Fibroblast of the conjunctiva (primary cell): ENCODE measurements at places on chromosomes 1 and 21.

DNA sequence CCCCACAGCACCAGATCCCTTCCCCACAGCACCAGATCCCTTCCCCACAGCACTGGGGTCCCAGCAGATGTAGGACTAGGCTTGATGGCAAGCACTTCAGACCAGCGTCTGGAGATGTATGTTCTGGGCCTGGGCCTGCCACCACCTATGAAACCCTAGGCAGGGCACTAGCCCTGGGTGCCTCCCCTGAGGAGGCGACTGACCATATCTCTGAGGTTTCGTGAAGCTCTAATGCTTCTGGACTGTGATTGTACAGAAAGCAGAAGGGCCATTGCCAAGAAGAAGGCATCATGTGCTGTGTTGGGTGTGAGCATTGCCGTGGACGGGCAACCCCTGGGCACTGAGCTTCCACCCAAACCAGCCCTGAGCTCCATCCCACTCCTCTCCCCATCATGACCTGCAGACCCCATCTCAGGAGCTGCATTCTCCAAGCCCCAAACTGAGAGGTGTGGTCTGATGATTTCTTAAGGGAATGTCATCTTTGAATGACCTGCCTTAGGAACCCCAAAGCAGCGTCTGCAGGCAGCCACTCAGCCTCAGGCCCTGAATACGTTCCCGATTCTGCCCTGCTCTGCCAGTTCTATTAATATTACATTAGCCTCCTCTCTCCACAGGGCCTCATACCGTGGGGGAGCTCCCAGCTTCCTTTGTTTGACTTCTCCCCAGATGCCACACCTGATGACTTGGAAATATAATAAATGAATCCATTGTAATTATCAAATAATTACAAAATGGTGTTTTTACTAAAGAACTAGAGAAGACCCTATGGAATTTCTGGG lies 163.4 kb downstream of the TRIM33 start:
- no peak for DNase-seq

- DNase-seq = no peak
Observed at GRCh38 chr1:155013632-155014031, 11.0 kb downstream of the ZBTB7B start.

DNA sequence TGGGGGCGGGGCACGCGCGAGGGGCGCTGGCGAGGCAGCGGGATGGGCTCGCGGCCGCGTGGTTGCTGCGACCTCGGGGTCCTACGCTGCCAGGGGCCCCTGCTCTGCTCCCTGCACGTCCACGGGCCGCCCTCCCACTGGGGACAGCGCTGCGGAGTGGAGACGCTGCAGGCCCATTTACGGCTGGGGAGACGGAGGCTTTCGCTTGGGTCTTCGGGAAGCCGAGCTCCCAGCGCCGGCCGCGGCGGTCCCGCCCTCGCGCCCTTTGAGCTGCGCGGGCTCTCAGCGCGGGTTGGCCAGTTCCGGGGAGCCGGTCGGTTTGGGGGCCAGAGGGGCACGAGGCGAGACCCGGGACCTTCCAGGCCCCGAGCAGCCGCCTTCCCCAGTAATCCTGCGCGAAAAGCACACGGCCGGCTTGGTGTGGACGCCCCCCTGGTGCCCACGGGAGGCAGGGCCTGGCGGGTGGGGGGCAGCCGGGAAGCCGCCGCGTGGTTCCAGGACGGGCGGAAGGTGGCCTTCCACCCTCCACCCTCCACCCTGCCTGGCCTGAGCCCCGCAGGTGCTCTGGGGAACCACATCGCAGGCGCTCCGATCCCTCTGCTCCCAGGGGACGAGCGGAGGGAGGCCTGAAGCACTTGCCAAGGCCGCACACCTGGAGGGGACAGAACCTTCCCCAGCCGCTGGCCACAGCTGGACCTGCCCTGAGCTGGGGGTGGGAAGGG lies 570 bp upstream of the PEX10 start:
- no peak for DNase-seq

DNA sequence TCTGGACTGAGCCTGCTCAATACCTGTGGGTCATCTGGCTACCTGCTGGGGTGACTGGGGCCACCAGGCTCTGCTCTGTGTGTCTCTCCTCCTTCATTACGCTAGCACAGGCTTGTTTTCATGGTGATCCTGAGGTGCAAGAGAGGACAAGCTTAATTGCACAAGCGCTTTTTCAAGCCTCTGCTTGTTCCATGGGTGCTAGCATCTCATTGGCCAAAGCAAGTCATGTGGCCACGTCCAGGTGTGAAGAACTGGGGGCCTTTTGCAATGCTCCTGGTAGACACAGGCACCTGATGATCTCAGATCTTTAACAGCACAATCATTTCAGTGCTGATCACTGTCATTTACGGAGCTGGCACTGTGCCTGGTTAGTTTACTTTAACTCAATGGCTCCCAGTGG lies 114.6 kb downstream of the KAZN start:
- DNase-seq = no peak

DNA sequence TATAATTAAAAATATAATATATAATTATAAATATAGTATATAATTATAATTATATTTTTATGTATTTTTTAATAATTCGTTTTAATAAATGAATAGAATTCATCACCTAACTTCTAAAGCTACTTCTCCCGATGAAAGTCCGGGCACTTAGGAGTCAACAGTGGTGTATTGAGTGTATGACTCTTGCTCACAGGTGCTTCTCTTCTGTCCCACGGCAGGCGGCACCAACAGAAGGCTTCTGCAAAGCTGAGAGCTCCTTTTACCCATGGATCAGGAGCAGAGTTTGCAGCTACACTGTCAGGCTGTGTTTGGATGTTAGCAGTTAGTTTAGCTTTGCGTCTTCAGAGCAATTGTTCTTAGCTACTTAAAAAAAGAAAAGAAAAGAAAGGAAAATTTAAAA lies 122.4 kb downstream of the LIPI start:
- no peak for DNase-seq

- no peak for DNase-seq
Observed at GRCh38 chr21:32096411-32096810, 182.4 kb downstream of the MIS18A start.

- DNase-seq = no peak
Observed at GRCh38 chr1:49333906-49334305, 557.2 kb upstream of the BEND5 start.

DNA sequence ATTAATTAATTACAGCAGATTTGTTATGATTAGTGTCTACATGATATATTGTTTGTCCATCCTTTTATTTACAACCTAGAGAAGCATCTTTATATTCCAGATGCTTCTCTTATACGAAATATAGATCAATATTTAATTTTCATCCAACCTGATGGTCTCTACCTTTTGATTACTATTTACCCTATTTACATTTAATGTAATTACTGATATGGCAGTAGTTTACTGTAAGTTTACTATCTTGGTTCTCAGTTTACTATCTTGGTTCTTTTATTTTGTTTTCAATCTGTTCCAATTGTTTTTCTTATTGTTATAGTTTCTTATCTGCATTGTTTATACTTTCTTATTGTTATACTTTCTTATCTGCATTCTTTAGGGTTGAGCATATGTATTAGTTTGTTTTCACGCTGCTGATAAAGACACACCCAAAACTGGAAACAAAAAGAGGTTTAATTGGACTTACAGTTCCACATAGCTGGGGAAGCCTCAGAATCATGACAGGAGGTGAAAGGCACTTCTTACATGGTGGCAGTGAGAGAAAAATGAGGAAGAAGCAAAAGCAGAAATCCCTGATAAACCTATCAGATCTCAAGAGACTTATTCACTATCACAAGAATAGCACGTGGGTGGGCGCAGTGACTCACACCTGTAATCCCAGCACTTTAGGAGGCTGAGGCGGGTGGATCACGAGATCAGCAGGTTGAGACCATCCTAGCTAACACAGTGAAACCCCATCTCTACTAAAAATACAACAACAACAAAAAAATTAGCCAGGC lies 28.9 kb downstream of the FAF1 start:
- no peak for DNase-seq

DNA sequence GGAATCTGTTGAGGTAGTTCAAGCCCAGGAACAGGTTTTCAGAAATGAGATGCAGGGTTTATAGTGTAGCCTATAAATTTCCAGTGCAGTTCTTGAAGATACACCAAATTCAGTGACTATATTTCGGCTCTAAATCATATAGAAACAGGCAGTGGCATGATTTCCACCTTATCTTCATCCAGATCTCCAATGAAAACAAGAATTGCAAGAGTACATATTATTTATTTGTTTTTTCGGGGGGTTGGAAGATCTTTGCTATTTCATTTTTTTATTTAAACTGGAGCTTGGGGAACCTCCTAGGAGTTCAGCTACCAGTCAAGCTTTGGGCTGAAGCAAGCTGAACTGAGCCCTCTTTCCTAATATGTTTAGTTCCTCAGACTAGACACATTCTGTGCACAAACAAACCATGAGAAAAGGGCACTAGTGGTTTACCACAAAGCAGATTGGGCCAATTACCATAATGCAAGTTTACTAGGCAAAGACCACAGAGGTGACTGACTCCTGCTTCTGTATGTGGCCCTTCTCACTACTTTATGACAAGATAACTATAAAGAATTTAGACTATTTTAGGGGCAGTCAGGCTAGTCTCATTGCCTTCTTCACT lies 68.5 kb downstream of the RGS2 start:
- no peak for DNase-seq

GRCh38 chr1:223802602-223803001 lies 43.1 kb downstream of the TP53BP2 start:
- DNase-seq = no peak

- DNase-seq = no peak
Observed at GRCh38 chr1:116918714-116919357, 9.1 kb downstream of the PTGFRN start.

DNA sequence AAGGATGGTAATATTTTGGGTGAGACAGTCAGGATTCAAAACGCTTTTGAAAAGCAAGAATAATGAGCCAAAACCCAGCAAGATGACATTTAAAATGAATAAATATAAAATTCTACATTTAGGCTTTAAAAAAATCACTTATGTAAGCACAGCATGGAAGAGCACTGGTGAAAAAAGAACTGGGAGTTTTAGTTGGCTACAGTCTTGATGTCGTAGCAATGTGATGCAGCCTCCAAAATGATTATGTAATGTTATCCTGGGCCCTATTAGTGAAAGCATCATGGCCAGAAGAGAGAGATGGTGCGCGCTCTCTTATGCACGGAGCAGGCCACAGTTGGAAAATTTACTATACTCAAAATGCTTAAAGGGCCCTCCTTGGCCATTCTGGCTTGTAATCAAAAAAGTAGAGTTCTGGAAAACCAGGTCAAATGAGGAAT lies 5.1 kb downstream of the KCNJ9 start:
- no peak for DNase-seq

- DNase-seq = no peak
Observed at GRCh38 chr1:151800830-151801229, 4.4 kb downstream of the LINGO4 start.

- DNase-seq = no peak
Observed at GRCh38 chr1:29197590-29197924, 15.9 kb upstream of the SRSF4 start.
